ENCODE measurements at places on chromosomes 13 and 19.
A peak's percentile ranks its signal among the peaks of the same experiment; 100 is the strongest.

DNA sequence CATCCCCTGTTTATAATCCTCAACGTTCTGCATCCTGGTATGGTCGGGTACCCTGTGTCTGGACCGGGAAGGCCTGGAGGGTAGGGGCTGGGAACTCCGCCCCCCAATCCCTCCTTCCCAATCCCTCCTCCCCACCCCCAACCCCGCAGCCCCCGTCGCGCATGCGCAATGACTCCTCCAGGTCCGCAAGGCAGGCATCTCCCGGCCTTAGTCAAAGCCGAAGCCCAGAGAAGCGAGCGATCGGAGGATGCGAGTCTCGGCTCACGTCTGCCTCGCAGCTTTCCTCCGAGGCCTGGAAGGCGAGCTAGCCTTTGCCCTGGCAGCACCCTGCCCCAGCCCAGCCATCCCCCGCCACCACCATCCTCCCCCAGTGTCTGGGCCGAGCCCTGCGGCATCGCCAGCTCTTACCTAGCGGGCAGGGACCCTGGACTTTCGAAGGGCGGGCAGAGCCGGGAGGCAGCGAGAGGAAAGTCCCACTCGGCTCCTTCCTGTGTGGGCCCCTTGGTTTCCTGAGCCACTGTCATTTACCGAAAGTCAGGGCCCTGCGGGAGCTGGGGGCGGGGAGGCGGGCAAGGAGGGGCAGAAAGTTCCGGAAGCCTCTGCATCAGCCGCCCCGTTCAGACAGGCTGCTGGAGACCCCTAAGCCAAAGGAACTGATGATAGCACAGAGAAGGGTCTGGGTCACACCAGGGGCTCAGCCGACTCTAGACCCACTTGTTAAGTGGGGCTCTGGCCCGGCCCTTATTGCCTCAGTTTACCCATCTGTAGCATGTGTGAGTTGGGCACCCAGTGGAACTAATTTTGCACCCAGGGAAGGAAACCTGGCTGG is at the start of gene JAK3:
Gene JAK3, minus strand, starts transcription at position 445 of the 829 bp plus-strand sequence. CDS start 3,565 bp downstream, outside the sequence.
- DNase-seq, result peak; percentile 82

GRCh38 chr13:39012608-39013007 is 22.0 kb upstream of the STOML3 start:
- DNase-seq, result no peak

DNA sequence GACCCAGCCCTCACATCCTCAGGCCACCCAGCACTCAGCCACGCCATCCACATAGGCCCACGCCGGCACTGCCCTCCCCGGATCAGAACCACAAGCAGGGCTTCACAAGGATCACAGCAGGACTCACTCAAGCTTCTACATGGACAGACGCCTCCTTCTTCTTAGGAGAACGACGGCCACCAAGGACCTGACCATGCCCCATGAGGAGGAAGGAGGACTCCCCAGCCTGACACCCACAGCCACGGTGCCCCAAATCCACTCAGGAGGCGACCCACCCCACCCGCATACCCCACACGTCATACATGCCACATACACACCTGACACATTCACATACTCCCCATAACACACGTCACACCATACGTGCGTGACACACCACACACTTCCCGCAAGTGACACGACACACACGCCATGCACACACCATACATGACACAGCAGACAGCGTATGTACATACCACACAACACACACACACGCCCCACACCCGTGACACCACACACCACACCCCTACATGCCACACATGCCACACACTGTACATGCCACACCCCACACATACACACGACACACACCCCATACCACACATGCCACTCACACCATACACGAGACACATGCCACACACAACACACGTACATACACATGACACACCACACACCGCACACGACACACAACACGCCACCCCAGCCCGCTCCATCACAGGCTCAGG is 50.4 kb downstream of the MLLT1 start:
- no peak for DNase-seq

DNA sequence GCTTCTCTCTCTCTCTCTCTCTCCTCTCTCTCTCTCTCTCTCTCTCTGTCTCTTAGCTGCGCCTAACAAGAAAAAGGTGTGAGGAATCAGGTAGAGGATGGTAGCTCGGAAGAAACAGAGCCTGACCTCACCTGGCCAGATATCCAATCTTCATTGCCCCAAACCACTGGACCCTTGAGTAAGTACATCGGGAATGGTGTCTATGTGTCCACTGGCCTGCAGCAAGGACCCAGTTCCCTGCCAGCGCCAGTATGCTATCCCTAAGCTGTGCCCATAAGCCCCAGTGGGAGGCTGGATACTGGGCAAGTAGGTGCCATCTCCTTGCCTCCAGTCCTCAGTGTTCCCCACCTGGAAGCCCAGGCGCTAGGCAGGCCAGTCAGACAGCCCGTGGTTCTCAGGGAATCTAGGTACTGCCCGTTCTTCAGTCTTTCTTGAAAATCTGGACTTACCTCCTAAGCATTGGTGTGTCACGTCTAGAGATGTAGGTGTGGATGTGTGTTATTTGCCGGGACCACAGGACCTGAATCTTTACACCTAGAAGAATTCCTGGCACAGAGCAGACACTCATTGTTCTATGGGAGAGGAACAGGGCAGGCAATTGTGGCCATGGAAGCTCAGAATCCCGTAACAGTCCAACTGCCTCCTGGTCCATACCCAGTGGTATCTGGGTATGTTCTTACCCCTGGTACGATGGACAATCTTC is 7.3 kb downstream of the URAD start:
- no peak for DNase-seq

- DNase-seq, result no peak
Observed at GRCh38 chr13:98710521-98710920, 42.0 kb downstream of the SLC15A1 start.
